Activated gamma-delta T cell treated with anti-CD3 and anti-CD28 coated beads, Interleukin-2, amount 50 U/mL, for 16 hours (primary cell): ENCODE measurements at places on chromosomes 1 and 21.

- DNase-seq, result no peak
Measured at GRCh38 chr1:61807606-61808140, 65.4 kb downstream of the PATJ start.

DNA sequence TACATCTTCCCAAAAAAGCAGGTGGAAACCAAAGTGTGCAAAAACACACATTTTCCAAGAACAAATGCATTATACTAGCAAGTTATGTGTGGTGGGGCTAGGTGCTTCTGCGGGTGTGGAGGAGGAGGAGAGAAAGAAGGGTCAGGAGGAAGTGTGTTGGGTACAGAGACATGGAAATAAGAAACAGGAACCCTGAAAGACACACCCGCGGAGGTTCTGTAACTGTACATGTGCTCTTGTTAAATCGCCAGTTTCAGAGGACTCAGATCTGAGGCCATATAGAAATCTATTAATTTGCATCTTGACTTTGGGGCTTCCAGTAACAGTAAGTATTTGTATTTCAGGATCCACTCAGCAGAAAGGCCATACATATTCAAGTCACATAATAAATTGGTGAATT lies 30.9 kb downstream of the ERG start:
- no peak for DNase-seq

DNA sequence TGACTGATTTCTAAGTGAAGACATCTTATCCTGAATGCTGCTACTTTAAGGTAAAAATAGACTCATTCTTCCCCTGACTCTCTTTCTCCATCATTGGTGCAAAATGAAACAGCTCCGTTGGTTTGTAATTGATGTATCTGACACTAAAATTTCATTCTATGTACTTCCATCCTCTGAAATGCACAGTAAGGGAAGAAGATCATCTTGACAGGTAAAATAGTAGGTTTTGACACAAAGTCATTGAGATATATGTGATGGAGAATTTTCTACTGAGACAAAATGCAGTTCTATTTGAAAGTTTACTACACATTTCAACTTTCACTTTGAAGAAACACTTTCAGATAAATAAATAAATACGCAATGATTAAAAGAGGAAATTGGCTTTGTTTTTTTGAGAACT lies 348.9 kb downstream of the SMYD3 start:
- DNase-seq, result no peak

DNA sequence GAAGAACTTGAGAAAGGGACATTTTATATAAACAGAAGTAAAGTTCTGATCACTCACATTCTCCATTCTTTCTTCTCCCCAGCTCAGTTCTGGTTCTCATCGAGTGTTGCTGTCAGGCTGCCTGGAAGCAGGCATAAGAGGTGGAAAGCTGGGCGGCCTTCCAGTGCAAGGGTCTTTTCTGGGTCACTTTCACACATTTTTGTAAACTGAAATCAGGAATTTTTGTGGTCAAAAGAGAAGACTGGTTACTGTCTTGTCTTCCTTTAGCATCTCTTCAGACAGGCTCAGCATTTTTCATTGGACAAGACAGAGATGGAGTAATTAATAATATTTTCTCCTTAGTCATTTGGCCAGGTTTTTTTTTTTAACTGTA lies 93.7 kb downstream of the CTH start:
- DNase-seq, result no peak

DNA sequence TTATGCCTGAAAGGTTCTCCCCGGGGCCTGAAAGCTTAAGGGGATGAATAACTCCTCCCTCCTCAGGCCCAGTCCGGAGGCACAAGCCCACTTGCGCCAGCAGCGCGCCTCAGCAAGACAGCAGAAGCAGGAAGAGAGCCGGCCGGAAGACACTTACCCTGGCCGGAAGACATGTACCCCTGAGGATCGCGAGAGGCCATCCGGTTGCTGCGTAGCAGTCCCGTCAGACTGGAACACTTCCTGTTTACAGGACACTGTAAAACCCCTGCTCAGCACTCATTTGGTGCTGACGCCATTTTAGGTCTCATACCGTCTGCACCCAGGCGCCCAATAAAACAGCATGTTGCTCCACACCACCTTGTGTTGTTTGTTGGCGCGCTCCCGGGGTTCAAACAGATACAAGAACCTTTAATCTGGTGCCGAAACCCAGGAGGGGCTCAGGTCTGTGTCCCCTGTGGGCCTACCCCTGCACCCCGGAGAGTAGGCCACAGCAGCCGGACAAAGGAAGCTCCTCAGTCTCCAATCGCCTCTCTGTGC lies 30.3 kb downstream of the VN1R5 start:
- no peak for DNase-seq

DNA sequence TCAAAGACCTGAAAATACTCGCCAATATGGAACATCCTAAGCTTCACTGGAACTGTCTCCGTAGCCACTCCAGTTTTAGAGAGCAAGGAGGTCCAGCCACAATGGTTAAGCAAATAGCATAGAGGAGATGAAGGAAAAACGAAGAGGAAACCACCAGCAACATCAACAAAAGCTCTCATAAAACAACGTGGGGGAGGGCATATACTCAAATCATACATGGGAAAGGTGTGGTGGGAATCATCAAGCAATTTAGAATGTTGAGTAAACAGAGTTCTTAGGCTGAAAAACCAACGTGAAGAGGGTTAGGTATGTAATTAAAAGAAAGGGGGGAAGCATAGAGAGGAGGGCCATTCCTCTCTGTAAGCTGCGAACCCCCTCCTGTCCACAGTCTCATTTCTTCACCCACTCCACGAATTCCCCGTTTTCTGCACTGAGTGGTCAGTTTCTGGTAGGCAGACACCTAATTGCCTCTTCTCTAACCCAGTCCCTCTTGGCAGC lies 1.0 kb downstream of the TMEM59 start:
- DNase-seq, result no peak

- DNase-seq, result no peak
Measured at GRCh38 chr1:61080413-61081143, 1.8 kb upstream of the NFIA start.

DNA sequence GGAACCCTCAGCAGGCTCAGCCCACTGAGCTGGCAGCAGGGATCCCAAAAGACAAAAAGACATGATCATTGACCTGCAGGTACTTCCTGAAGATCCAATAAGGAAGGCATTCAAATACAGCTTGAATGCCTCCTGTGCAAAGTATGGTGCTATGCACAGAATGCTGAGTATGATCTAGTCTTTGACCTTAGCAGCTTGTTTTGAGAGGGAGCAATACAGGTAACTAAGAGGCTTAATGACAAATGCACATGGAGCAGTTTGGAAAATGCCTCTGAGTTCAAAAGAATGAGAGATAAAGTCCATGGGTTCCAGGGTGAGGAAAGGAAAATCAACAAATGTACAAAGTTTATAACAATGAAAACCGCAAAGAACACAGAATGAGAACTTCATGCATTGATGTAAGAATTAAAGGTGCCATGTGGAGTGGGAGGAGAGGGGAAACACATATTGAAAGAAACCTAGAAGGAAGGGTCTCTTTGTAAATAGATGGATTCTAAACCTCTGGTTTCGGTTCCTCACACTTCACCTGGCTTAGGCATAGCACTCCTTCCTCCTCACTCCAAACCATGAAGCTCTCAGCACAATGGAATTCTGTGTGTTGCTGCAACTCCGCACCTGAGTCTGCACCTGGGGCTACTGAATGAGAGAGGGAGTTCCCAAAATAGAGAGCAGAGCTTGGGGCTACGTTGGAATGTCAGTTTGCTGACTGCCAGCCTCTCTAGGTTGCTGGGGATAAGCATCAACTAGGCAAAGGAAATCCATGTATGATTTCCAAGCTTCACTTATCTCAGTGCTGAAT lies 77.6 kb downstream of the PLXNA2 start:
- DNase-seq, result no peak

DNA sequence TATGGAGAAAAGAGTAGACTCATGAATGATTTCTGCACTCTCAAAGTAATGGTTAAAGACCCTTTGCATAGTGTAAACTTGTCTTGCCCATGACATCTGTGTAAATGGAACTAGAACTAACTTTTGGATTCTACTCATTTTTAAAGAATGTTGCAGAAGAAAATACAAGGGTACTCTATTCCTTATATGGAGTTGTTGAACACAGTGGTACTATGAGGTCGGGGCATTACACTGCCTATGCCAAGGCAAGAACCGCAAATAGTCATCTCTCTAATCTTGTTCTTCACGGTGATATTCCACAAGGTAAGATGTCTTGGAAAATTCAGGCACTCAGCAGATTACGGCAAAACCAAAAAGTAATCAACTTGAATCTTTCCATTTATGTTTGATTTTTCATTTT lies 19.8 kb downstream of the CCT8 start:
- DNase-seq, result no peak

DNA sequence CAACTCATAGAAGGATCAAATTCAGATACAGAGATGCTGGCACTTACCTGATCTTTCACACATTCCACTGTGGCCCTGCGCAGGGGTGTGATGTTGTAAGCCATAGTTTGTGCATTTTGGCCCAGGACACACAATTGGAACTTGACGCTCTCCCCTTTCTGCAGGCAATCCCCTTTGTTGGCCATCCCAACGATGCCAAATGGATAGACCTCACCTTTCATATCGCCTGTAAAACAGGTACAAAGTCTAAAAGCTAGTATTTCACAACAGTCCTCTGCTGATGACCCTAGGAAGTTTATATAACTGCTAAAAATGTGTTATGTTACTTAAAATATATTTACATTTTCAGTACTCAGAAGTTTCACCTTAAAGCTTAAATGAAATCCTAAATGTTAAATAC lies 3.9 kb upstream of the NRAS start:
- DNase-seq, result no peak

DNA sequence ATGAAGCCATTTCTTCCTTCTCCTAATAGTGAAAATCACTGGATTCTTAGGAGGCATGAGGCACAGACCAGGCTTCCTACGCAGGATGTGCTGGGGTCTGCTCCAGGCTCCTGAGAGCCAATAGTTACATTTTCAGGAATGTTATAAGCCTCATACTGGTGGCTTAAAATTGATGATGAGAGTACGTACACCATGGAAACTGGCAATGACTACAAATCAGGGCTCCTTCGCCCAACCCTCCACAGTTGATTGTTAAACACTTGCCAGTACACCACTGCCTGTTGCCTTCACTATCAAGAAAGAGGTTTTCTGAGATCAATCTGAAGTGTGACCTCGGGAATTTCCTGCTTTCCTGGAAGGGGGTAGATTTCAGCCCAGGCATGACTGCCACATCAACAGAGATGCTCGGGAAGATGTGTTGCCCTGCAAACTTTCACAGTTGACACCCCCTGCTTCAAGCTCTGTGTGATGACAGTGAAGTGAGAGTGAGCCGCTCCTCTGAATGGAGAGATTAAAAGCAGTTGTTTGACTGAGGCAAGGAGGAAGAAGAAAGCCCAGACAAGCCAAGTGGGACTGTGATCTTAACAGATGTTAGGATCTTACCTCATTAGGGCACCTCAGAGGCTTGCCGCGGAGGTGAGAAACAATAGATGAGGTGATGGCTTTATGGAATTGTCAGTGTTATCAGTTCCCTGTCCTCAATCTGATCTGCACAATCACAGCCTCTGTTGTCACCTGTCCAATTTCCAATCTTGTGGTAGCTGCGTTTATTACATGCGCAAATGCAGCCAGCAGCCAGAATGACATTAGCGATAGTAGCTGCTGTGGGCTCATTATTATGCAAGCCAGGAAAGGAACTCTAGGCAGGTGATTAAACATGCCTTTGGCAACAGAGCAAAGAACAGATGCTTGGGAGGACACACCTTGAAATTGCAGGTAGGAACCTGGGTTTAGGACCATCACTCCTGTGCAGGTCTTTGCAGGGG lies 277.3 kb downstream of the KAZN start:
- DNase-seq, result no peak

DNA sequence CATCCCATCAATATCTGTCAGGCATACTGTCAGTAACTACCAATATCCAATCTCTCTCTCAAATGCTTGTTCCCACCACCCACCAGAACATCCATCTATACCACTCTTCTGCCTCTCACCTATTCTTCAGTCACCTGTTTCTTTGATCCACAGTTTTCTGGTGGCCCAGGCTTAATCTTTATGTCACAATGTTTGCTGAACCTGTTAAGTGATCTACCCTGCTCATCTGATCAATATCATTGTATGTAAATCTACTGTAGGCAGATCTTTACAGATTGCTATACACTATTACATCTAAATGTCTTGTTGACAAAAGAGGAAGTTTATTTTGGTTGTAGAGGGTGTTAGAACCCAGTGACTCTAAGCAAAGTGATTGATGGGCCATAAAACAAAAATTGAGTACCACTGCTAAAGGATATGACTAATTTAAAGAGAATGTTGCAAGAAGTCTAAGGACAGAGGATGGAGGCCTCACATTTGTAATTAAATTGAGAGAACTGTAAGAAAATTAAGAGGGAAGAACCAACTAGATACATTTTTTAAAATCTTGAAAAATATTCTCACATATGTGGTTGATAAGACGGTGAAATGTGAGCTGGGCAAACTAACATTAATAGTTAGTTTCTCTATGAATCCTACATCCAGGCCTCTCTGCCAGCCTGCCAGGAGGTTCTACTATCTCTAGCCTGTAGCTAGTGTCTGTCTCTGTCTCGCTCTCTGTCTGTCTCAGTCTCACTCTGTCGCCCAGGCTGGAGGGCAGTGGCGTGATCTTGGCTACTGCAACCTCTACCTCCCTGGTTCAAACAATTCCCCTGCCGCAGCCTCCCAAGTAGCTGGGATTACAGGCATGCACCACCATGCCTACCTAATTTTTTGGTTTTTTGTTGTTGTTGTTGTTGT lies 34.1 kb downstream of the EGLN1 start:
- no peak for DNase-seq

DNA sequence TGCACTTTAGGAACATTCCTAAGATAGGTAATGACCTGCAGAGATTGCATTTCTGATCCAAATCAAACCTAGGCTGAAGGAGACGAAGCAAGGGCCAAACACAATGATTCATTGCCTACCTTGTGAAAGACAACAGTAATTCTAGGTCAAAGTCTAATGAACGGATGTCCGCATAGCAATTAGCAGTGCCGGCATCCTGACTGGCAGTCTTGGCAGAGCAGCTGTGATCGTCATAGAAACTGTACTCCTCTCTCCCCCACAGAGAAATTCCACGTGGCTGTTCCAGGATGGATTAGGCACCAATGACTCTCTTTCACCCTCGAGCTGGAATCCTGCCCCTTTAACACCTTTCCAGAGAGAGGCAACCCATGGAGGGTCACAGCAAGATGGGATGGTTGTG lies 28.9 kb upstream of the VAV3 start:
- DNase-seq, result no peak

DNA sequence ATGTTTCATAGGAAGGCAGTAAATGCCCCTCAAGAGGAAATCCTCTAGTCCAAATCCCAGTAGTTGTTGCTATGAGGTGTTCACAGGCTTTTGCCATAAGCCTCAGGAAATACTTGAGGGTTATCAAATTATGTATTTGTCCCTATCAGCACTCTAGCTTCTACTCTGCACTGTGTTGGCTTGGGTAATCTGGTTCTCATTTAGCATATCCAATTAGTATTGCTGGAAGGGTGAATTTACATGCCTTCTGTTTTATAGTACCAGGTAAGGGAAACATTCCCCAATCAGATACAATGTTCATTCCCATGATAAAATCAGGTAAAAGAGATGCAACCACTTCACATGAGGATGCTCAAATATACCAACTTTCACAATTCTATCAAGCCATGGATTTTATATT lies 211.2 kb downstream of the S1PR1 start:
- no peak for DNase-seq

GRCh38 chr1:110112656-110113055 lies 413 bp downstream of the UBL4B start:
- no peak for DNase-seq
